ENCODE measurements at places on chromosomes 4 and X.

- DNase-seq: no peak
These were observed 283.6 kb upstream of the CTSO start for GRCh38 chr4:156237231-156237630.

DNA sequence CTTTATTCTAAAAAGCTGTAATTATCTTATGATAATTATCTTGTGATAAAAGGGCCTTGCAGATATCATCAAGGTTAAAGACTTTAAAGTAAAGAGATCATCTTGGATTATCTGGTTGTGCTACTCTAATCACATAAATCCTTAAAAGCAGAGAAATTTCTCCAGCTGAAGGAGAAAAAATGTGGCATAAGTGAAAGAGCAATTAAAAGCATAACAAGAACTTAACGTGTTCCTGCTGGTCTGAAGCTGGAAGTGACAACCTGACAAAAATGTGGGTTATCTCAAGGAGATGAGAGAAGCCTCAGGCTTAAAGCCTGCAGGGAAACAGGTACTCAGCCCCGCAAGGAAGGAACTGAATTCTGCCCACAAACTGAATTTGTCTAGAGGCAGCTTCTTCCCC, 449.1 kb upstream of the NDST4 start:
- DNase-seq: no peak

DNA sequence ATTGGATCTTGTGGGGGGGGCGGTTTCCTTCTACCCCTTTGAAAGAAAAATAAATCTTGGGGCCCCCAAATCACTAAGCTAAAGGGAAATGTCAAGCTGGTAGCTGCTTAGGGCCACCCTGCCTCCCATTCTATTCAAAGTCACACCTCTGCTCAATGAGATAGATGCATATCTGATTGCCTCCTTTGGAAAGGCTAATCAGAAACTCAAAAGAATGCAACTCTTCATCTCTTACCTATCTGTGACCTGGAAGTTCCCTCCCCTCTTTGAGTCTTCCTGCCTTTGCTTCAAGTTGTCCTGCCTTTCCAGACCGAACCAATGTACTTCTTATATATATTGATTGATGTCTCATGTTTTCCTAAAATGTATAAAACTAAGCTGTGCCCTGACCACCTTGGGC, 7.0 kb downstream of the C4orf51 start:
- no peak for DNase-seq

DNA sequence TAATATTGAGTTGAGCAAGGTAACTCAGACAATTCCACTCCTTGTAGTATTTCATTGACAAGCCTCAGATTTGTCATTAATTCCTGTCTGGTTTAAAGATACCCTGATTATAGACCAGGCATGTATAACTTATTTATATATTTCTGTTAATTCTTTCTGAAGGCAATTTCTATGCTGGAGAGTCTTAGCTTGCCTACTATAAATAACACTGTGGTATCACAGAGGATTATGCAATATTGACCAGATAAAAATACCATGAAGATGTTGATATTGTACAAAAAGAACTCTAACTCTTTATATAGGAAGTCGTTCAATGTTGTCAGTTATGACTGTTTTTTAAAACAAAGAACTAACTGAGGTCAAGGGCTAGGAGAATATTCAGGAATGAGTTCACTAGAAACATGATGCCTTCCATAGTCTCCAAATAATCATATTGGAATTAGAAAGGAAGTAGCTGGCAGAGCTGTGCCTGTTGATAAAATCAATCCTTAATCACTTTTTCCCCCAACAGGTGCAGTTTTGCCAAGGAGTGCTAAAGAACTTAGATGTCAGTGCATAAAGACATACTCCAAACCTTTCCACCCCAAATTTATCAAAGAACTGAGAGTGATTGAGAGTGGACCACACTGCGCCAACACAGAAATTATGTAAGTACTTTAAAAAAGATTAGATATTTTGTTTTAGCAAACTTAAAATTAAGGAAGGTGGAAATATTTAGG, 821 bp downstream of the CXCL8 start:
- DNase-seq: no peak

- DNase-seq: no peak
These were observed 63.7 kb downstream of the HMGB2 start for GRCh38 chr4:173270312-173271027.

DNA sequence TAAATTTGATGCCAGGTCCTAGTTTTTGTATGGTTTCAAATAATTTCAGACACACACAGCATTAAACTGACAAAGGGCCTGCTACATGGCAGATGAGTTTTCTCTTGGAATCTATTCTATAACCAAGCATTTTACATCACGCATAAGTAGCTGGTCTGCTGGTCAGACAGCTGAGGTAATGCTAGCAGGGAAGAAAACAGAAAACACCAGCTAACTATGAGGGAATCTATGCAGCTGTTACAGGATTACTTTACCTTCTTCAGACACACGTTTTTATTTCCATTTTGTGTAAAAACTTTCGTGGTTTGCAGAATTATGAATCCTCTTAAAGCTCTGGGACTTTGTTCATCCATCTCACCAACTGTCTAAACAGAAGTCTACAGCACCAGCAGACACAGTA, 42.0 kb downstream of the MFAP3L start:
- DNase-seq: no peak
